Stimulated activated CD4-positive, alpha-beta T cell treated with anti-CD3 and anti-CD28 coated beads, Interleukin-15, amount 100 ng/mL, for 1 hour (primary cell): ENCODE measurements at places on chromosomes 1 and 21.

DNA sequence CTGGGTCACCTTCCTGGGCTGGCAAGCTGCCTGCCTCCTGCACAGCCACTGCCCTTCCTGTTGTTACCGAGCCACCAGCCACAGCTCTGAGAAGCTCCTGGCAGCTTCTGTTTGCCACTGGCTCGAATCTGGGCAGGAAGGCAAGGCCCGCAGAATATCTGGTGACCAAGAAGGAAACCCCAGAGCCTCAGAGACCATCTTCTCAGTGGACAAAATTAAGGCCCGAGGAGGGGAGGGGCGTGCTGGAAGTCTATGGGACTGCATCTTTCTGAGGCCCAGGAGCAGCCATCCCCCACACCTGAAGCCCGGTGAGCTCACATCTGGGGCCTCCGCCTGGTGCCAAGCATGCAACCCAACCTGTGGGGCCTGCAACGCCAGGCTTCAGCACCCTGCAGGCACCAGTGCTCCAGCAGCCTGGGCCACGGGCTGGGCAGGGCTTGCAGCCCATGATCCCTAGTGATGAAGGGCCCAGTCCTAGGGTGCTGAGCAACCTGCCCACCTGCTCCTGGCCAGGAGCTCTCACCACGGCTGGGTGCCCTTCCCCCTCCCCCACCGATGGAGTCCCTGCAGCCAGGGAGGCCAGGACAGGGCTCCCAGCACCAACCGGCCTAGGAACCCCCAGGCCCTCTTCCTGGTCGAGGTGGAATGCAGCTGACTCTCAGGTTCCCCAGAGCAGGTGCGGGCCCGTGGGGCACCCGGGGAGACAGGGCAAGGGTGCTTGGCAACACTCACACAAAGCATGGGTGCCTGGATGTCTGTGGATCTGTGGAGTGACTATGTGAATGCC is 879 bp downstream of the CPTP start:
- DNase-seq: no peak

GRCh38 chr21:41250519-41250918 is 66.1 kb upstream of the FAM3B start:
- no peak for DNase-seq

DNA sequence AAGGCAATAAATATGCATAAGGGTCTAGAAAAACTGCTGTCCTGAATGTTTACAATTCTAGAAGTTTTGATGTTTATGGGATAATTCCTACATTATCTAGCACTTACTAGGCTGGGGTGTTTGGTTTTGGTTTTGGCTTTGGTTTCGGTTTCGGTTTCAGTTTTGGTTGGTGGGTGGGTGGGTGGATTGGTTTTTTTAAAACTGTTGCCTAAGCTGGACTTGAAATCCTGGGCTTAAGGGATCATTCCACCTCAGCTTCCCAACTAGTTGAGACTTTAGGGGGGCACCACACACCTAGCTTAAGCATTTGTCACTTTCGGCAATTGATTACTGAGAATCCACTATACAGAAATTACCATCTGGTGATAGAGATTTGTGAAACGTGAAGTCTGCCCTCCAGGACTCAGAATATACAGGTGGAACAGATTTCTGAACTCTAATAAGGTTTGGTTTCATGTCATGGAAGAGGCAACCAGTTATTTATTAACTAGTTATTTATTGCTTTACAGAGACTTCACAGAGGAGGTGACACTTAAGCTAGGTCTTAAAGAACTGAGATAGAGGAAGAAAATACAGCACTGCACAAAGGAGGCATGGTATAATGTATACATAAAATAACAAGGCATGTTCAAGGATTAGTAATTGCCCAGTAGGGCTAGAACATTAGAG is 69.6 kb downstream of the PIK3R3 start:
- no peak for DNase-seq

DNA sequence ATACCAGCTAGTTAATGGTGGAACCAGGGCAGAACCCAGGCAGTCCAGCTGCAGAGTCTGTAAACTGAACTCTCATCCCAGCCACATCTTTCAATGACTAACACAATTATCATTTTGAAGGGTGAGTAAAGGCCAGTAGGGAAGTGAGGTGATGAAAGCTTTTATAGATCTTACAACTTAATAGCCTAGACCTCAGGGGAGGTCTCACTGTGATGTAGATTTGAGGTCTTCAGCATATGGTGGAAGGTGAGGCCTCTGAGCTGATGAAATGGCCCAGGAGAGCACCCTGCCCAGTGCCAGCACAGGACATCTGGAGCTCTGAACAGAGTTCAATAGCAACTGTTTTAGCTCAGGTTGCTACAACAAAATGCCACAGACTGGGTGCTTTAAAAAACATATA is 44.8 kb upstream of the POU2F1 start:
- no peak for DNase-seq

DNA sequence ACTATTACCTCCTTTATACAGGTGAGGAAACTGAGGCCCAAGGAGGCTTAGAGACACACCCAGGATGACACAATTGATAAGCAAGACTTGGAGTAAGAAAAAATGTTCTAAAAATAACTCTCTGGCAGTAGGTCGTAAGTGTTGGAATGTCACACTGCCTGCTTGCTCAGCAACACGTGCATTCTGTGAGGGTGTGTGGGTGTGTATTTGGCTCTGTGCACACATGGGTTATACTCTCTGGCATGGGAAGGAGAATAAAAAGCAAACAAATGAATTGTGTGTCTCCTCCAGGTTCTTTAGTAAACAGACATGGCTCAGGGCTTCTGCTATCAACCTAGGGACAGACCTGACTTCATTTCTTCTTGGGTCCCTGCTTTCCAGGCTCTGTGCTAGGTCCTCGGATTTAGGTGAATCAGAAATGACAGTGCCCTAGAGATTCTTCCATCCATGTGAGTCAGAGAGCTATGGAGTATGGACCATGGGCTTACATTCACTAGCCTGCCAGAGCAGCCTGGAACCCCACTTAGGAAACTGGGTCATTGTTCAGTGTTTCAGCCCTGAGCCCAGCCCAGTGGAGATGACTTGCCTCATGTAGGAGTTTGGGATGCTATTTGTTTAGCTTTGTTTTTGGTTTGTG is 72.4 kb downstream of the ELAVL4 start:
- DNase-seq: no peak

DNA sequence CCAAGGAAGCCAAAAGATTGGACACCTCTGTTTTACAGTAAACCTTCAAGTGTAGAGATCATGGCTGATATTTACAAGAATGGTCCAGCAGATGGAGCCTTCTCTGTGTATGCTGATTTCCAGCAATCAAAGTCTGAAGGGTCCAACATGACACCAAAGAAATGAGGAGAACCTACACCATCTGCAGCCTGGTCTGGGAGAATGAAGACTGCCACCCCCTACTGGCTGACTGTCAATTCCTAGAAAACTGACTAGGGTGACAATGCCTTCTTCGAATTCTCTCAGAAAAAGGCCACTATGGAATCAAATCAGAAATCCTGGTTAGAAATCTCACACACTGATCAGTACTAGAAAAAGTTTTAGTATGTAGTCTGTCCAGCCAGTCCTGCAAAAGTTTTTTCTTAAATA is 83.3 kb downstream of the CDC42BPA start:
- DNase-seq: no peak

- no peak for DNase-seq
Measured at GRCh38 chr1:150545486-150546032, 3.6 kb upstream of the ADAMTSL4 start.

DNA sequence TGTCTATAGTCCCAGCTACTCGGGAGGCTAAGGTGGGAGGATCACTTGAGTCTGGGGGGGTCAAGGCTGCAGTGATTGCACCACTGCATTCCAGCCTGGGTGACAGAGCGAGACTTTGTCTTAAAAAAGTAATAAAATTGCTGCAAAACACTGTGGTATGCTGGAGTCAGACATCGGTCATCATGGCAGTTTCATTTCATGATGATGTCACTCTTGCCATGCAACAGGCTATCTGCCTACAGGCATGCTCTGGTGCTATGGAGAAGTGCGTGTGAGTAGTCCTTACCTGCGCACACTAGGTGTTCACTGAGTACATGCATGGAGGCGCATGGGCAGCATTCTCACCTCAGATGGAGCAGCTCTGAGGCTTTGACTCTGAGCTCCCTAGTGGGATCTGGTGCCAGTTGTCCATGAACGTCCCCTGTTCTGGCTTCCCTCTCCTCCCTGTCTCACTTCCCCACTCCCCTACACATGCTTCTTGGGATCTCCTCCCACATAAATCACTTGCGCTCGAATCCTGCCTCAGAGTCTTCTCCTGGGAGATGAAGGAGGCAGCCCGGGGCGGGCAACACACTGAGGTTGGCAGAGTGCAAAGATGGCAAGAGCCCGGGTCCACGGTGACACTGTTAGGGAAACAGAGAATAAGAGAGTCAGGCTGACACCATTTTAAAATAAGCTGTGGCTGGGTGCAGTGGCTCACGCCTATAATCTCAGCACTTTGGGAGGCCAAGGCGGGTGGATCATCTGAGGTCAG is 10.4 kb upstream of the CELA3B start:
- no peak for DNase-seq

- DNase-seq: no peak
Measured at GRCh38 chr21:43754948-43755781, 20.9 kb downstream of the CSTB start.

DNA sequence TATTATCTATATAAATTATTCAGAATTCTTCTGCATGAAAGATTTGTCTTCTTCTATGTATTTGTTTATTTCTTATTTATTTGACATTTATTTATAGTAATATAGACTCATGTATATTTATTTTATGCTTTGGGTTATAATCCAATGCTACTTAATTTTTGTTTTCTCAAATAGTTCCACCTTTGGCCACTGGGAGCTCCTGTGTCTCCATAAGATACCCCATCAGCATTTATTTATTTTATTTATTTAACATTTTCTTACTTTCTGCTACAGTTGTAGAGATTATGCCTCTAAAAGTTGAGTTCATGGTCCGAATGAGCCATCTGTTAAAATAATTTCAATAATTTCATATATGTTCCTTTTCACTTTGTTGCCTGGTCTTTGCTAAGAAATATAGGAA is 289.4 kb downstream of the ADGRL2 start:
- no peak for DNase-seq

- no peak for DNase-seq
Measured at GRCh38 chr1:156064615-156065014, 3.7 kb downstream of the RAB25 start.

DNA sequence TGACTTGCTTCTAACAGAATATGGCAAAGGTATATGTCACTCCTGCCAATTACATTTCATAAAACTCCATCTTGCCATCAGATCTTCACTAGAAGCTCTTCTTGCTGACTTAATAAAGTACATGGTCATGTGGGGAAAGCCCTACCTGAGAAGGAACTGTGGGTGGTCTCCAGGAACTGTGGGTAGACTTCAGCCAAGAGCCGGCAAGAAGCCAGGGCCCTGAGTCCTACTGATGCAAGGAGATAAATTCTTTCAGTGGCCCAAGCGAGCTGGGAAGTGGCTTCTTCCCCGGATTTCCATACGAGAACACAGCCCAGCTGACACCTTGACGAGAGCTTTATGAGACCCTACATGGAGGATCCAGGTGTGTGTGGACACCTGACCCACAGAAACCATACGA is 228.7 kb downstream of the SMYD3 start:
- no peak for DNase-seq

- no peak for DNase-seq
Measured at GRCh38 chr1:41341365-41341683, 19.9 kb upstream of the FOXO6 start.

DNA sequence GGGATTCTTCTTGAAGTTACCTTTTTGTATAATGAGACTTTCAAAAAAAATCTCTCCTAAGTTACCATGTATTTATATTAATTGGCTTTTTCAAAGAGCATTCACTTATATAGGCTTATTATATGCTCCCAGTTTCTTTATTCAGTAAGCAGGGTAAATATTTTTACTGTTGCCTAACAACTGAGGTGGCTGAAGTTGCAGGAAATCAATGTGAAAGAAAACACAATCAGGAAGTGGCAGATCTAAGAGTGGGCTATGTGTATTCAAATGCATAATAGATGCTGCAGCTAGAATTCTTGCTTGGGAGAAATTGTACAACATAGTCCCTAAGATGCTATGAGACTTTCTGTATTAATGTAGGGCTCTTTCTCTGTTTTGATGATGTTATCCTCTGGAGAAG is 606.9 kb downstream of the NUF2 start:
- no peak for DNase-seq

GRCh38 chr21:25462517-25462971 is 144.7 kb downstream of the MRPL39 start:
- no peak for DNase-seq

DNA sequence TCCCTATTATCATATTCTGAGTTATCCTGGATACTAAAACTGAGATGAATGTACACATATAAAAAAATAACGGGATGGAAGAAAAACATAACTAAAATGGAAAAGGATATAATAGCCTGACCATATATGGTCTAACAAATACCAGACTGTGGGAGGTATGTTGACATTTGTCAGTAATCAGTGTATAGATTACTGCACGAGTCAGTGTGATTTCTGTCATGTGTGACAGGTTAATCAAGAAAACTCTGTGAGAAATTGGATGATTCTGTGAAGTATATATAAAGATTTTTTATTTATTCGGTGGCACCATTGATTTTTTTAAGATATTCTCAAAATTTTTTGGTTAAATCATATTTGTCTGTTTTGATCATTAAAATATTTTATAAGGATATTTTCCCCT is 547.3 kb upstream of the B3GALT2 start:
- no peak for DNase-seq

GRCh38 chr1:16677552-16678431 is 11.0 kb upstream of the RNU1-3 start:
- no peak for DNase-seq

- no peak for DNase-seq
Measured at GRCh38 chr1:152886085-152886484, 8.0 kb downstream of the SMCP start.

DNA sequence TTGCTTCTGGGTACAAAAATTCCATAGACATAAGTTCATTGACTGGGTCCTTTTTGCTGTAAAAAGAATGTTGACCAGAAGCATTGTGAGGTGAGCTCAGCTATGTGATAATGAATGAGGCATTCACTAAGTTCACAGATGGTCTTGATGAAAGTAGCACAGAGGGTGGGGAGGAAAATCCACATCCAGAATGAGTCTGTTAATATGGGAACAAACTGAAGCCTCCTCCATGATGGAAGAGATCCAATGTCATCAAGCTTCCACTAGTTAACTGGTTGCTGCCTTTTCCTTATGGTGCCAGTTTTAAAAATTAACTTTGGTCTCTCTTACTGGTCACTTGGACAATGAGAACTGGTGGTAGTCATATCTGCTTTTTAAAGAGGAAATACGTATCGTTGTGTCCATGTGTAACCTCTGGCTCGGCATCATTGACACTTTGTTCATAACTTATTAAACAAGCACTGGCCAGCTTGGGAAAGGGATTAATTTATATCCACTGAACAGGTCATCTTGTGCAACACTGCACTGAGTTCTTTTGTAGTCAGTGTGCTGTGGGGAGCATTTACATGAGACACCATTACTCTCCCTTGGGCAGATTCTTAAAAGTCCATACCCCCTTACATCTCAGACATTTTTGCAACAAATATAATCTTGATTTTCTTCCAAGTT is 88.6 kb downstream of the ADAMTS1 start:
- DNase-seq: no peak

- no peak for DNase-seq
Measured at GRCh38 chr21:36640721-36641244, 58.1 kb upstream of the SIM2 start.

- peak; percentile 48 for DNase-seq
Measured at GRCh38 chr1:116504308-116505156, 66.3 kb downstream of the CD58 start.
